ENCODE measurements at places on chromosomes 12 and 14.

DNA sequence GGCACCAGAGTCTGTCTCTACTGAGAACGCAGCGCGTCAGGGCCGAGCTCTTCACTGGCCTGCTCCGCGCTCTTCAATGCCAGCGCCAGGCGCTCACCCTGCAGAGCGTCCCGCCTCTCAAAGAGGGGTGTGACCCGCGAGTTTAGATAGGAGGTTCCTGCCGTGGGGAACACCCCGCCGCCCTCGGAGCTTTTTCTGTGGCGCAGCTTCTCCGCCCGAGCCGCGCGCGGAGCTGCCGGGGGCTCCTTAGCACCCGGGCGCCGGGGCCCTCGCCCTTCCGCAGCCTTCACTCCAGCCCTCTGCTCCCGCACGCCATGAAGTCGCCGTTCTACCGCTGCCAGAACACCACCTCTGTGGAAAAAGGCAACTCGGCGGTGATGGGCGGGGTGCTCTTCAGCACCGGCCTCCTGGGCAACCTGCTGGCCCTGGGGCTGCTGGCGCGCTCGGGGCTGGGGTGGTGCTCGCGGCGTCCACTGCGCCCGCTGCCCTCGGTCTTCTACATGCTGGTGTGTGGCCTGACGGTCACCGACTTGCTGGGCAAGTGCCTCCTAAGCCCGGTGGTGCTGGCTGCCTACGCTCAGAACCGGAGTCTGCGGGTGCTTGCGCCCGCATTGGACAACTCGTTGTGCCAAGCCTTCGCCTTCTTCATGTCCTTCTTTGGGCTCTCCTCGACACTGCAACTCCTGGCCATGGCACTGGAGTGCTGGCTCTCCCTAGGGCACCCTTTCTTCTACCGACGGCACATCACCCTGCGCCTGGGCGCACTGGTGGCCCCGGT, at the start of gene PTGDR:
Gene PTGDR (plus strand): TSS at position 198 of the 778 bp plus-strand sequence. CDS start 117 bp downstream, at position 315.
- DNase-seq: no peak

GRCh38 chr14:33792009-33792719, 158.7 kb downstream of the EGLN3 start:
- DNase-seq: no peak

DNA sequence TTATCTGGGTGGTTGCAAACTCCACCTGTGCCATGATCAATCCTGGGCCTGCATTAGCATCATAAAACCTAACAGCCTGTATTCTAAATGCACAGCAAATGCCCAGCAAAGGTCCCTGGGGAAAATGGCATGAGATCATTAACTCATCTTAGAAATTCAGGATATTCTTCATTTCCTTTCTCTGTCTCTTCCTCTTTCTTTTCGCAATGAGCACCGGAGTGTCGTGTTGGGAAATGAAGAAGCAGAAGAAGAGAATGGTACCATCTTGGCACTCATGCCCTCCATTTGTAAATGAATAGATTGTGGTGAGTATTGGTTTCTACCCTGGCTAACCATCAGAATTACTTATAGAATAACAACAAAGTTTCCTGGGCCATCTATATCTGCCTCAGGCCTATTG, 193.6 kb downstream of the GALC start:
- DNase-seq: no peak

GRCh38 chr12:29149691-29150281, 708 bp downstream of the FAR2 start:
- DNase-seq: no peak

- DNase-seq: no peak
Observed at GRCh38 chr12:96237465-96238077, 43.4 kb downstream of the ELK3 start.

DNA sequence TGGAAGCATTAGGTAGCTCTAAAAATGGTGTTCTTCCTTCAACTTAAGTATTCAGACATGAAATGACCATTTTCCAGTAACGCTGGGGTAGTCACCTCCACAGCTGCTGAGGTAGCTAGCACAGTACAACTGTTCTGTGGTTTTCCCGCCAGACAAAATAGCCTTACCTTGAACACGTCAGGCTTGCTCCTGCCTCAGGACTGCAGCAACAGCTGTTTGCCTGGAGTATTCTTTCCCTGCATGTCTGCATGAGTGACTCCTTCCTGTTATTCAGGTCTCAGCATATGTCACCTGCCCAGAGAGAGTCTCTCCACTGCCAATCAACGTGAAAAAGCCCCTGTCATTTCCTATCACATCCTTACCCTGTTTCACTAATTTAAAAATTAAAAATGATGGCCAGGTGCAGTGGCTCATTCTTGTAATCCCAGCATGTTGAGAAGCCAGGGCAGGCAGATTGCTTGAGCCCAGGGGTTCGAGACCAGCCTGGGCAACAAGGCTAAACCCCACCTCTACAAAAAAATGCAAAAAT, 37.9 kb downstream of the WDR89 start:
- no peak for DNase-seq

DNA sequence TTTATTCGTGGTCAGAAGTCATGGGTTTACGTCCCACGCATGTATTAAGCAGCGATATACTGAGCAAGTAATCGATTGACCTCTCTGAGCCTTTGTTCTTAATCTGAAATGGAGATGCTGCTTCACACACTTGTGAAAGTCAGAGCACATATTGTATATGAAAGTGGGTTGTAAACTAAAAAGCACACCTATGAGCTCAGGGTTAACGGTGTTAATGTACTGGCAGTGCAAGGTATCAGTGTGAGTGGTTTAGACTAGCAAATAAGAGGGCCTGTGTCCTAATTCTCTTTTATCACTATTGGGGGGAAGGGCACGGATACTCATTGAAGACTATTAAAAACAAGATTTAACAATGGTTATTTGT, 676 bp downstream of the MRPL42 start:
- no peak for DNase-seq

- no peak for DNase-seq
Observed at GRCh38 chr14:44663136-44663535, 156.1 kb upstream of the FSCB start.

- DNase-seq: no peak
Observed at GRCh38 chr14:51726166-51726899, 74.6 kb downstream of the FRMD6 start.

DNA sequence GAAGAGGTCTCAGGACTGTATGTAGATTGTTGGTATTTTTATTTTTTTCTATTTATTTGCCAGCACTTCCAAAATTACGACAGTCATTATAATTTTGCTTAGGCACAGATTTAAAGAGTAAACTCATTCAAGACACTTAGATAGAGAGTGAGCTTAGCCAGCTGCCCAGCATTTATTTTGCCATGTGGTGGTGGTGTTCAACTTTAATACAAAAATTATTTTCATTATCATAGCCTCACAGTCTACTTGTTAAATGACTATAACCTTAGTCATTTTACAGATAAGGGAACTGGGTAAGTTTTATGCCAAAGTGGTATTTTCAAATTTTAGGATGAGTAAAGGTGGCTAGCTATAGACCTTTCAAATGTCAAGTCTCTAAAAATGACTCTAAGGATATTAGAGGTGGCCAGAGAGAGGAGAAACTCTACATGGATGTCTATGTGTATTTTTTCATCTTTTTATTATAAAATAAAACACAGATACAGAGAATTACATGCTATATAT, 66.7 kb downstream of the LRRC9 start:
- DNase-seq: no peak

- DNase-seq: no peak
Observed at GRCh38 chr12:4052691-4053090, 179.5 kb upstream of the PARP11 start.

DNA sequence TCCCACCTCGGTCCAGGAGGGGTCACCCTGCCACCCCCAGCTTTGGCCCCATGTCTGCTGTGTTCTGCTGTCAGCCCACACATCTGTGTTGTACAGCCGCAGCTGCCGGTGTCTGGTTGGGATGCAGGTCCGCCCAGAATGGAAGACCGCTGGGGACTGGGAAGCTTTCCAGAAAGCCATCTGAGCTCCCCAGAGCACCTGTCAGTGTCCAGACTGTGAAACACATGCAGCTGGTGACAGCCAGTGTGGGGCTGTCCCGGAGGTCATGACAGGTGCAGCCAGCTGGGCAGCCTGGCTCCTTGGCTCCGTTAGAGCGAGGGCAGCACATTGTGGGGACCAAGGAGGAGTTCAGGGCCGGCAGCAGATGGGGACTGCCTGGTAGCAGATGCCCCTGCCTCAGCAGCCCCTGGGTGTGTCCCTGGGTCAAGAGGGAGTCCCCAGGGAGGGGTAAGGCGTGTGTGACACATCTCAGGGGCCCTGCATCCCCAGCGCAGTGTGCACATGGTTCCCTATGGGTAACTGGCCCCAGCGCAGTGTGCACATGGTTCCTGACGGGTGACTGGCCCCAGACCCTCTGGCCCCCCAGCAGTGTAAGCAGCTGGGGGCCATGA, 16.4 kb downstream of the CEP170B start:
- DNase-seq: peak; percentile 86

- no peak for DNase-seq
Observed at GRCh38 chr12:56880125-56880992, 53.8 kb downstream of the SDR9C7 start.
